ENCODE measurements at places on chromosomes 5 and 9. TPM values are rescaled to one million over a fixed set of nuclear protein-coding genes. Genes with fewer than 3 reads are reported as not detected.

DNA sequence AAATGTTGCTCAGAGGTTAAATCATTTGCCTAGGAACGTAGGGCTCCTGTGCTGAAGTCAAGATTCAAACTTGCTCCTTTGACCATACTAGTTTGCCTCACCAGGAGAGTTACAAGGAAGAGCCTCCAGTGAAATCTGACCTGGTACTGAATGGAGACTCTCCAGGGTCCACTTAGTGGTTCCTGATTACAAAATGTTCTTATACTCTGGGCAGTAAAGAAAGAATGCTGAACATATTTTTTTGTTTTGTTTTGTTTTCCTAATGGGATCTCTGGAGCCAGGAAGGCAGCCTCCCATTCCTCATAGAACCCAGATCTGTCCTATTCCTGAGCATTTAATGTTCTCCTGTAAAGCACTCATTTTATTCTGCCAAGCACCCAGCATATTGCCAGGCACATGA, 256.5 kb upstream of the CLINT1 start:
- DNase-seq = no peak

- DNase-seq = no peak
These were observed 109.6 kb downstream of the FGF18 start for GRCh38 chr5:171528865-171529614.

DNA sequence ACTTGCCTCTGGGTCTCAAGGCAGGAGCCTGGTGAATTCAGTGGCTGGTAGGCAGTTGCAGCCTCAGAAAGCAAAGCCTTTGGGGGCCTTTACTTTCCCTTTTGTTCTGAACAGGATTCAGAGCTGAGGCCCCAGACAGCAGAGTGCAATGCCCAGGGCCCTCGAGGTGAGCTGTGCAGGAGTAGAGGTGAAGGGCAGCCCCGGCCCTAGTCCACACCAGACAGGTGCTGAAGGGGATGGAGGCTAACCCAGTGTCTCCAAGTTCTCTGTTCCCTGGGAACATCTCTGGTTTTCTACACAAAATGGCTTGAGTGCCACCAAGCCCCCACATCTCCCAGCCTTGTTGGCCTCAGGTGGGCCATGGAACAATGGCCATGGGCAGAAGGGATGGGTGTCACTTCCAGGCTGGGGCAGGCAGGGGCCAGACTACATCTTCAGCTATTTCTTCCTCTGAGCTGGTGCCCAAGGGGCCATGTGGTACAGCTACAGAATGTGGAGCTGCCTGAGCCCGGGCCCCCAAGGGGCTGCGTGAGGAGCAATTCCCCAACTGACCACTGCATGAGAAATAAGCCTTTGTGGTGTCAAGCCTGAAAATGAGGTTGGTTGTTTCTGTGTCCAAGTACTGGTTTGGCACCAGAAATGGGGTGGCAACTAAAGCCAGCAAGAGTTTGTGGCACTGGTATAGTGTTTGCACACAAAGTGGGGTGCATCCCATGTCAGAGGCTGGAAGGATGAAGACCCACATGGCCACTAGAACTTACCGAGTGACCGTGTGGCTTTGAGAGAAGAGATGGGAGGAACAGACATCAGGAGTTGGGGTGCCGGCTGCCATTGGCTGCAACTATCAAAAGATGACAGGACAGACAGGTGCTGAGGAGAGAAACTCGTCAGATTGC, 57.8 kb downstream of the BARX1 start:
- no peak for DNase-seq

Gene LHX2
- total RNA-seq = 6.7 TPM

- DNase-seq = no peak
These were observed 639.7 kb downstream of the PTPRD start for GRCh38 chr9:9973062-9973461.

GRCh38 chr5:40831346-40832210, 3.4 kb downstream of the RPL37 start:
- no peak for DNase-seq
